ENCODE measurements at places on chromosomes 3 and 15.
A peak's percentile ranks its signal among the peaks of the same experiment; 100 is the strongest.

- DNase-seq, result no peak
Measured at GRCh38 chr3:108036984-108037741, 53.7 kb downstream of the CD47 start.

- no peak for DNase-seq
Measured at GRCh38 chr3:105904678-105905284, 36.0 kb upstream of the CBLB start.

DNA sequence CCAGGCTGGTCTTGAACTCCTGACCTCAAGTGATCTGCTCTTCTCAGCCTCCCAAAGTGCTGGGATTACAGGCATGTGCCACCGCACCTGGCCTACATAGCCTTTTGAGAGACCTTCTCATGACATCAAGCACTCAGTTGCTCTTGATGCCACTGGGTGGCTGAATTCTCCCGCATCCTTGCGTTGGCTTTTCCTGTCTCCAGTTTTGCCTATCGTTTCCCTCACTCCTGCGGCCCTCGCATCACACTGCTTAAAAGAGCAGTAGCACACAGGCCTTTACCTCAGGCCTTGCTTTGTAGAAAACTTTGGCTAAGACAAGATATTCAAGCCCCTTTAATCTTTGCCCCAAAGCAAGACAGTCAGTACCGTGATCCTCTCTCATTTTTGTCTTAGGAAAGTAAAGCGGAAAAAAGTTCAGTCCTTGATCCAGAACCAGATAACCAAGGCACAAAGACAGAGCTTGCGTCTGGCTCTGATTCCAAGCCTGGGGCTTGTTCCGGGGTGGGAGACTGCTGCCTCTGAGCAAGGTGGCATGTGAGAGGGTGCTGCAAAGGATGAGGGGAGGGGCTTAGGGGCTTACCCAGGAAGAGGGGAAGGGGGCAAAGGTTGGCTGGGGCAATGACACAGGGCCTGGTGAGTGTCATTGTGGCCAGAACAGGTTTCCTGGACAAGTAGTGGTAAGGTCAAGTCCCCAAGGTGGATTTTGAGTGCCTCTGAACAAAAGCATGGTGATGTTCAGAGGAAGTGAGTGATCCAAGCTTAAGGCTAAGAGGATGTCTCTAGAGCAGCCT lies 175.0 kb upstream of the TLE3 start:
- no peak for DNase-seq

DNA sequence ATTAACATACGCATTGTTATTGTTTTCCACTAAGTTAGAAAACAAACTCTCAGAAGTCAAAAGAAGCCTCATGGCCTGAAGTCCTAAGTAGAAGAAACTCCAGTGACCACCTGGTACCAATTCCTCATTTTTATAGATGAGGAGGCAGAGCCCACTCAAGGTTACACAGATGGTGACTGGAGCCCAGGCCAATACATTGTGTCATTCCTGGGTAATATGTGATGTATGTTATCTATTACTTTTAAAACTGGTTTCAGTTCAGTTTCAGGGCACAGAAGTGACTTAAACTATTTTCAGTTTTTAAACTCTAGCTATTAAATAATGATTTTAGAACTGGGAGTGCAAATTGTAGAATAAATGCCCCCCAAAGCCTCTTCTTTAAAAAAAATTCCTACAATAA lies 66.7 kb upstream of the STXBP5L start:
- no peak for DNase-seq

GRCh38 chr3:53646723-53647122 lies 152.3 kb downstream of the CACNA1D start:
- no peak for DNase-seq

- DNase-seq, result peak; percentile 59
Measured at GRCh38 chr15:101615986-101616848, 36.0 kb downstream of the TM2D3 start.

DNA sequence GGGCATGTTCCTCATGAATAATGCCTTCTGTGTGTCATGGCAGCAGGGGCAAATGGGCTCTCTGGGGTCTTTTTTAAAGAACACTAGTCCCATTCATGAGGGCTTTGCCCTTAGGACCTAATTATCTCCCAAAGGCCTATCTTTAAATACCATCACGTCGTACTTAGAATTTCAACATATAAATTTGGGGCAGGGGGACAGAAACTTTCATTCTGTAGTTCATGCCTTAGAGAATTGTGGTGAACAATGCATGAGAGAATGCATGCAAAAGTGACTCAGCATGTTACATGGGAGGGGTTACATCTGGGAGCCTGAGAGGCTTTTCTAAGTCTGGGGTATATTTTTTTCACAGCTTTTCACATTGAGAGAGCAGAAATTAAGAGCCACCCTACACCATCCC lies 208.5 kb upstream of the ROPN1 start:
- DNase-seq, result no peak

- DNase-seq, result no peak
Measured at GRCh38 chr3:66606868-66607267, 106.0 kb upstream of the LRIG1 start.

- no peak for DNase-seq
Measured at GRCh38 chr3:49296781-49297411, 19.9 kb upstream of the C3orf62 start.

DNA sequence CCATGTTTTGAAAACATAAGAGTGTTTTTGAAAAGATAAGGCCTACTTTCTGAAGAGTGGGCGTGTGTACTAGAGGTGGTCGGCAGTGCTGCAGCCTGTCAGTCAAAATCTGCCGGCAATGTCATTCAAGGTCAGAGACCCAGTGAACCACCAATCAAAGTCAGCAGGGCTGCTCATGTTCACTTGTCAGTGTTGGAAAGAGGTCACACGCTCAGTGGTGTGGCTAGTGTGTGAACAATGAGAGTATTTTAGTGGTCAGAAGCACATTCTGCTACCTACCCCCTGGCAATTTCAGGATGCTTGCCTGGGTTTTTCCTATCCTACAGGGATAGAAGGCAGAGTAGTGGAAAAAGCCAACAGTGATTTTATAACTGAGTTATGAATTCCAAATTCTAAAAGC lies 278.5 kb upstream of the ONECUT1 start:
- no peak for DNase-seq

DNA sequence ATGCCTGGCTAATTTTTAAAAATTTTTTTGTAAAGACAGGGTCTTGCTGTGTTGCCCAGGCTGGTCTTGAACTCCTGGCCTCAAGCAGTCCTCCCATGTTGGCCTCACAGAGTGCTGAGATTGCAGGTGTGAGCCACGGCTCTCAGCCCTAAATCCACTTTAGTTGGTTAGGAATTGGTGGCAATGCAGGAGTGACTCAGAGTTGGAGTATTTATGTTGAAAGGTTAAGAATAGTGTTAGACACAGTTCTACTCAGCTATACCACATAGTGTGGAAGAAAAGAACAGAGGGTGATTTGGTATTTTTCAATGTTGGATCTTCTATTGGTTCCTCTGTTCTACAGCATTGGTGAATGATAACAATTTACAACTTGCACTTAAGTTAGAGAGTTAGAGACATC lies 7.6 kb downstream of the ZNF639 start:
- DNase-seq, result no peak

DNA sequence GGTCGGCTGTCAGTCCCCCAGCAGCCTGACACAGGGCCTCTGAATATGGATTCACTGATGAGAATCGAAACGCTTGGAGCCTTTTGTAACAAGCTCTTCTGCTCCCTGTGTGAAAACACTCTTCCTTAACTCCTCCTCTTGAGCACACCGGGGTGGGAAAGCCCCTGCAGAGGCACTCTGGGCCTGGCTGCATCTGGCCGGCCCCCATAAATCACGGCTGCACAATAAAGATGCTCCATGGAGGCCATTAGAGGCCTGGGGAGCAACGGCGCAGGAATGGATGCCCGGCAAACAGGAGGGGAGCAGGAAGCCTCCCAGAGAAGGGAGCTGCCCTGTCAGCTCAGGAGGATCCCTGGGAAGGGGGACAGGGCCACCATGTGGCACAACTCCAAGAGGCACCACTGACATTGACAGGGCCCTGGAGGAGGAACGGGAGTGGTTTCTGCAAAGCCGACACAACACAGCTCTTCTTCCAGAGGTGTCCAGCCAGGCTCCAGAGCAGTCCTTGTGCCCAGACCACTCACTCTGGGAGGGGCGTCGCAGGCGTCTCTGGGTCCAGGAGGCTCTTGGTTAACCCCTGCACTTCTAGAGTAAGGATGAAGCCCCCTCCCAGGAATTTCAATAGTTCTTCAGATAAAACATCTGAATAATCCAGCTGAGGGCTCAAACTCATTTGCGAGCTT lies 509.3 kb upstream of the PPP2R3A start:
- DNase-seq, result no peak

GRCh38 chr3:78666470-78666800 lies 1101.4 kb downstream of the ROBO1 start:
- DNase-seq, result no peak

DNA sequence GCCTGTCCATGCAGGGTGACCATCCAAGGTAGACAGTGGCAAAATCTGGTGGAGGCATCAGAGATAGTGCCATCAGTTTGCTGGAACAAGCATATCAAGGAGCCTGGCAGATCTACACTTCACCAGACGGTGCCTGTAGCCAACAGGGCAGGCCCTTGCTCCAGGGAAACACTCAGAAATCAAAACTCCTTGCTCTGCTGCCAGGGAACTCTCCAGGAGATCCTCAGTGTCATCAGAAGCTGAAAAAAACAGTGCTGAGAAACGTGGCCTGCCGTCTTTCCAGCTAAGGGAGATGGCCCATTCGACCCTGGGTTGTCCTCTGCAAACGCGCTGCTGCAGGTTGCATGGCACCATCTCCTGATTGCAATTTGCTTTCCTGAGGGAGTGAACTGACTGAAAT lies 30.5 kb upstream of the ATP13A3 start:
- DNase-seq, result no peak

- DNase-seq, result no peak
Measured at GRCh38 chr15:91496754-91497691, 356.5 kb upstream of the SLCO3A1 start.

DNA sequence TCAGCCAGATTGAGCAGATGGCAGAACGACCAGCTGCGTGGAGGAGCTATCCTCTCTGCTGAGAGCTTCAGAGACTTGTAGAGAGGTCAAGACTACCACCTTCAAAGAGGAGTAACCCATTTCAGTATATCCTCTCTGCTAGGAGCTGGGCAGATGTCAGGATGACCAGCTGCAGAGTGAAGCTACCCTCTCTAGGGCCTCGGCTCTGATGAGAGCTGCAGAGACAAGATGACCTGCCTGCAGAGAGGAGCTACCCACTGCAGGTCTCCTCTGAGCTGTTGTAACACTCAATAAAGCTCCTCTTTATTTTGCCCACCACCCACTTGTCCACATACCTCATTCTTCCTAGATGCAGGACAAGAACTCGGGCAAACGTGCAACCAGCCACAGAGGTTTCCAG lies 1522.7 kb downstream of the OTOL1 start:
- DNase-seq, result no peak

DNA sequence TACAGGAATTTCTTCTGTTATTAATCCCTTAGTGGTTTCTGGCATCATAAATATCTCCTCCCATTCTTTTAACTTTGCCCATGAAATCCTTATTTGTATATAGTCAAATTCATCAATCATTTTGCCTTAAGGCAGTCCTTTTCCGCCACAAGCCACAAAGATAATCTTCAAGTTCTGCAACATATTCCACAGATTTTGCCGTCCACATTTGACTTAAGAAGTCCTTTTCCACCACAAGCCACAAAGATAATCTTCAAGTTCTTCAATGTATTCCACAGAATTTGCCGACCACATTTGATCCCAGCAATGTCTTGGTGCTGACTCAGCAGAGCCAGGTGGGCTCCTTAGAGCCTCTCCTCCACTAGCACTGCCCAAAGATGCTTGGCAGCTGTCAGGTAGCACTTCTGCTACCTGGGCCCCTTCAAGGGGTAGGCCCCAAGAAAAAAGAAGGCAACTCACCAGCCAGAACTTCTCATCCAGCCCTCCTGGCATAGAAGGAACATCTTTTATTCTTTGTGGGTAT lies 35.0 kb downstream of the SEC22C start:
- DNase-seq, result no peak

- peak; percentile 43 for DNase-seq
Measured at GRCh38 chr3:62051506-62051905, 321.8 kb downstream of the FEZF2 start.

GRCh38 chr15:48371961-48372360 lies 40.7 kb downstream of the DUT start:
- DNase-seq, result no peak

DNA sequence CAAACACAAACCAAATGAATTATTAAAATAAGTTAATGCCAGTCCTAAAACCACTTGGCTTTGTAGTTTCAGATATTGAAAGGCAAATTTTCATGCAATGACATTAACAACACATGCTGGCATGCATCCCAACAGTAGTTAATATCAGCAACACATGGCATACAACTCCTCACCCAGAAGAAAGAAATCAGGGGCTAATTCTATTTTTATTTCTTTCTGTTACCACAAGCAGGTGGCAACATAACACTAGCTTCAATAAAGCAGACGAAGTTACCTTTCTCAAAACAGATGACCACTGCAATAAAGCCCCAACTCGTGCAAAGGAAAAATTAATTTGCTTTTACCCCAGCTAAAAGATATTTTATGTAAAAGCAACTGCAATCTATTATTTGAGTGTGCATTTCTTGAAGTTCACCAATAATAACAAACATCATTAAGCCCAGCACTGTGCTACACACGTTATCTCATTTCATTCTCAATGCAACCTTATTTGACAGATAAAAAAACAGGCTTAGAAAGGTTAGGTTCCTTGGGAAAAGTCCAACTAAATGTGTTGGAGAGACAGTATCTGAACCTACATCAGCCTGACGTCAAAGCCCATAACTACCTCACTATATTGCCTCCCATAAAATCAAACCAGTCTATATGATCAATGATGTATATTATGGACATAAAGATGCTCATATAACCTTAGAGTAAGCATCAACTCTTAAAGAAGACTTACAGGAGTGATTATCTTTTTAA lies 2.8 kb downstream of the TOP2B start:
- DNase-seq, result peak; percentile 35

DNA sequence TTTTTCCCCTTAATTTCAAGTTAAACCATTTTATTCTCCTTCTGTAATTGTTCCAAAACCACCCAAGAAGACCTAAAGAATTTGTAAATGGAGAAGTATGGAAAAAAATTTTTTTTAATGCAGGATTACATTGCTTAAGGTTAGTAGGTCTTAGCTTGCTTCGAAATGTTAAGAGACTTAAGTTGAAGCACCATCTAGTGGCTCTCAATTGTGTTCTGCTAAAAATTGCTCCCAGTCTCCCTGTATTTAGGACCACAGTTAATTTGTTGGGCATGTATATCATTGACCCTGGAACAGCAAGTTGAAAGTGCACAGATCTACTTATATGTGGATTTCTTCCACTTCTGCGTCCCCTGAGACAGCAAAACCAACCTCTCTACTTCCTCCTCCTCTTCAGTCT lies 32.4 kb downstream of the CD200R1L start:
- DNase-seq, result no peak

DNA sequence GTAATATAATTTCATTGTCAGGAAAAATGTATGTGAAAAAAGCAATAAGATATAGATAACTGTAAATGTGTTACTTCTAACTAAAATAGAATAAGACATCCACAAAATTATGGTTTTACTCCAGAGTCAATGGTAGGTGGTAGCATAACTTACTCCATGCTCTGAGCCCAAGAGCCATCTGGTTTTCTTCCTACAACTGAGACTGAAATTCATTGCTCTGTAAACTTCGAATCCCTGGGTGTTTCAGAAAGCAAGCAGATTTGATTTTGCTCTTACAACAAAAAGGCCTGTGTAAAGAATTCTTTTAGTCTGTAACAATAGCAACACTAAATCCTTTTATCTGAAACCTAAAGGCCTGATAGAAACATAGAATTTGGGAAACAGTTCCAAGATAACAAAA lies 805.9 kb downstream of the AGBL1 start:
- no peak for DNase-seq

Data from NCI-H1105 treated with DMSO at 0.1 percent for 48 hours (cell line).